ENCODE measurements at places on chromosomes 5 and 9.

GRCh38 chr9:80648336-80648735 is 1041.0 kb downstream of the TLE1 start:
- DNase-seq, result no peak

DNA sequence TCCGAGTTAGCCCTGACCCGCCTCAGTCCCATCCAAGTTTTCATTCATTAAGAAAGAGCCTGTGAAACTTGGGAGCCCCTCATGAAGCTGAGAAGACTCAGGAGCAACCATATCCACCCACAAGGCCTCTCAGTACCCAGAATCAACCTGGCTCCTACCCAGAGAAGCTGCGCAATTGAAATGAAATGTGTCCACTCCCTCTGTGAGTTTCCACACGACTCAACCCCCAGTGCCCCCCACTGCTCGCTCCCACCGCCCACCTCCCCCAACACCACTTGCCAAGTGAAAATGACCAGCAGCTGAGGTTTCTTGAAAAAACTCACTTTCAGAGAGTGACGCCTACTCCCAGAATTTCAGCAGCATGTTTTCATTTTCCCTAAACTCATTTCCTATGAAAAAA is 104.6 kb downstream of the CDK5RAP2 start:
- no peak for DNase-seq

GRCh38 chr9:129584136-129584535 is 36.8 kb downstream of the C9orf50 start:
- peak; percentile 38 for DNase-seq

DNA sequence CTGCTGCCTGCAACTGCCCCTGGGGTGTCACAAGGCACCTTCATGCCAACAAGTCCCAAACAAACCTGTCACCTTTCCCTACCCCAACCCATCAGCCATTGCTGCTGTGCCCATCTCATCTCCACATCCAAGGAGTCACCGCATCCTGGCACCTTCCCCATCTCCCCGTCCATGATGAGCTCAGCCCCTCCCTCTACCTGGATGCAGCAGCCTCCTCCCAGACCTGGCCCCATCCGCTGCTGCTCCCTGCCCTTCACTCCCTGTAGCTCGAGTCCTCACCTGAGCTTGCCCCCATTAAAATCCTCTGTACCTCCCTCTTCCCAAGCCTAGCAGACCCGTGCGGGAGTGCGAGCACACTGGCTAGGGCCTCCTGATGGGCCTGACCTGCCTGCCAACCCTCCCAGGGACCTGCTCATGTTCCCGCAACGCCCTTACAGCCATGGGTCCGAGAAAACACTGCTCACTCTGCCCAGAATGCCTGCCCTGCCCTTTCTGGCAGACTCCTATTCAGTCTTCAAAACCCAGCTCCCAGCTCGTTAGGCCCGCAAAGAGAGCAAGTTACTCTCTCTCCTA is 110.6 kb downstream of the ADAMTS2 start:
- DNase-seq, result no peak

Data from activated CD4-positive, alpha-beta T cell treated with anti-CD3 and anti-CD28 coated beads for 24 hours (primary cell).